ENCODE measurements at places on chromosomes 16 and 17.

DNA sequence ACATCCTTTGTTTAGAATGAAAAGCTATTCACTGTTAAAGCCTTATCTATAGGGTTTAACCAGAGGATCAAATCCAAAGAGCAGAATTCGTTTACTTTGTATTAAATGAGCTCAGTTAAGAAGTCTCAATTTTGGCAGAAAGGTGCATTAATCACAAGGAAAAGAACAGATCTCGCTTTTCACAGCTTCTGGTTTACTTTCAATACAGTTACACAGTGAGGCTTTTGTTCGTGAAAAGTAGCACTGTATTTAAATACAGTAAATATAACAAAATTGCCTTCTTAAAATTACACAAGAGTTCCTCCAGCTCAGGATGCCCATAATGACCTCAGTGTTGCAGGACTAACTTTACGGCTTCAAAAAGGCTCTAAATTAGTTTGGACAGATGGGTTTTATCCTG lies 669.1 kb upstream of the SALL1 start:
- no peak for DNase-seq

DNA sequence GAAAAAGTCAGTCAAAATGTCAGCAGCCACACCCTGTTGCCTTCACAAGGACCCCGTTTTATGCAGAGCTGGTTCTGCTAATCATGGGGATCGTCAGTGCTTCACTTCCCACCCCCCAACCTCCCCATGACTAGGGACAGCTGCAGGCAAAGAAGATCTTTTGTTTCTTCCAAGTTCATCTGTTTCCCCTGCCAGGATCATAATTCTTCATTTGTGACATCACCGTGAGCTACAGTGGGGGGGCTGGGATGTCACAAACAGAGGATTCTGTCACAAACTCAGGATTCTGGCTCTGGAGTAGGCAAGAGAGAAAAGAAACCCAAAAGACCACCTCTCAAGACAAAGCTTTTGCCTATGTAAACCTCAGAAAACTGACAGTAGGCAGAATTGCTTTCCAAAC lies 24.7 kb downstream of the DNAJC7 start:
- no peak for DNase-seq

GRCh38 chr17:73768691-73769090 lies 124.4 kb upstream of the SDK2 start:
- DNase-seq = no peak

DNA sequence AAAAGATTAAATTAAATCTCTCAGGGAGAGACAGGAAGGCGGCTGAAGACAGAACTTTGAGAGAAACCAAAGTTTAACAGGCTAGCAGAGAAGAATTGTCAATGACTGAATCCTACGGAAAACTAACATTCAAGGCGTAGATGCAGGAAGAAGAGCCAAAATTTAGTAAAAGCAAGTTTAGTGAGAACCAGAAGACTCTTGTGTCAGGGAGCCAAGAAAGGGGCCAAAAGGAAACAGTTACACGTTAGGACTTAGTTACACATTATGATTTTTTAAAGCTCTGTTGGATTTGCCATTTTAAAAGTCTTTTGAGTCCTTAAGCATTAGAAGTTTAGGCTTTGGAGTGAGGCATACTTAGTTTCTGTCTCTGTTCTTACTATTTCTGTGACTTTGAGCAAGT lies 164.6 kb downstream of the CHD9 start:
- DNase-seq = no peak

GRCh38 chr16:51535591-51535990 lies 384.5 kb upstream of the SALL1 start:
- DNase-seq = no peak

DNA sequence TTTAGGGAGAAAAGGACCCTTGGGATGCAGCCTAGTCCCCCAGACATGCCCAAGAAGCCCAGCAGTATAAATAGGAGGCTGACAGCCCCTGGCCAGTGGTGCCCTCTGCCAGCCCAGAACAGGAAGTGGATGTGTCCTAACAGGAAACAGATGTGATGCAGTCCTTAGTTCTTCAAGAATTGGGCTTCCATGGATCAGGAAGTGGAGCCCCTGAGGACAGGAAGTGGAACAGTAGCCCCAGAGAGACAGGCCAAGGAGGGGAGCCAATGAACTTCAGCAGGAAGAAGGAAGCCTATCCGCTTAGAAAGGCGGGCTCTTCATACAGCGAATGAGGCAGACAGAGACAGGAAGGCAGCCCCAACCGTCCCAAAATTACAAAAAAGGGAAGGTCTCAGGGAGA lies 7.2 kb downstream of the CTF1 start:
- DNase-seq = no peak

DNA sequence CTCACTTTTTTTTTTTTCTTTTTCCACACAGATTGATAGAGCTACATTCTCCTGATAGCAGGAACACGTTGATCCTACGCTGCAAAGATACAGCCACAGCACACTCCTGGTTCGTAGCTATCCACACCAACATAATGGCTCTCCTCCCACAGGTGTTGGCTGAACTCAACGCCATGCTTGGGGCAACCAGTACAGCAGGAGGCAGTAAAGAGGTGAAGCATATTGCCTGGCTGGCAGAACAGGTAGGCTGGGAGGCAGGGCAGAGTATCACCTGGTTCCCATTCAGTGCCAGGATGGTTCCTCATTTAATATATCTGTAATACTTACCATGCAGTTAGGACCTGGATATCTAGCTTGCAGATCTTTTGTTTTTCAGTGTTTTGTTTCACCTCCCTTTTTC lies 51.1 kb upstream of the VPS4A start:
- no peak for DNase-seq

- DNase-seq = no peak
Measured at GRCh38 chr17:49910094-49910857, 58.7 kb upstream of the DLX4 start.

- no peak for DNase-seq
Measured at GRCh38 chr17:67696347-67696746, 21.4 kb upstream of the NOL11 start.

GRCh38 chr16:15485175-15485574 lies 50.8 kb downstream of the BMERB1 start:
- DNase-seq = no peak

- DNase-seq = no peak
Measured at GRCh38 chr17:40499551-40500189, 1.8 kb downstream of the TNS4 start.

GRCh38 chr16:72050769-72051464 lies 3.4 kb upstream of the HP start:
- DNase-seq = no peak

- no peak for DNase-seq
Measured at GRCh38 chr17:79459003-79459655, 151.7 kb downstream of the RBFOX3 start.

GRCh38 chr17:76732734-76733617 lies 4.2 kb downstream of the SRSF2 start:
- no peak for DNase-seq

DNA sequence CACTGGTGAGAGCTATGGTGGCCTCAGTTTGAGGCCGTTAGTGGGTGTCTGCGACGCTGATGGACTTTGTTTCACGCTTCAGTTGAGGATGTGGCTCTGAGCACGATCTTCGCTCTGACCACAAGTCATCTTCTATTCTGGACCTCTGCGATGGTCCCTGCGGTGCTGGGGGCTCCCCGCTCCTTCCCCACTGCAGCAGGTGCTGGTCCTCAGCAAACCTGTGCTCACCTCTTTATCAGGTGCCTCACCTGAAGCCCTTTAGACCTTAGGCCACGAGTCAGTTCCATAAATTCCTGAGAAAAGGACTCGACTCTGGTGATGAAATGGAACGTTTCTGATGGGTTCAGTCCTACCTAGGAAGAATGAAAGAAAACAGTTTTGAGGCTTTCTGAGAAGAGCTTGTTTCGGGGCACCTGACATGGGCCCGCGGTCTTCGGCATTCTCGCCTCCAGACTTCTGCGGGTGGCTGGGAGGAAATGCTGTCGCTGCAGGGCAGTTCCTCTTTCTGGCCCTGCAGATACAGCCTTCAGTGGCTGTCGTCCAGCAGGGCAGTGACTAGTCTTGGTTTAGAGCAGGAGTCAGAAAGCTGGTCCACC lies 4.7 kb downstream of the KCTD5 start:
- no peak for DNase-seq

GRCh38 chr17:27649929-27650328 lies 18.9 kb downstream of the LGALS9 start:
- no peak for DNase-seq

DNA sequence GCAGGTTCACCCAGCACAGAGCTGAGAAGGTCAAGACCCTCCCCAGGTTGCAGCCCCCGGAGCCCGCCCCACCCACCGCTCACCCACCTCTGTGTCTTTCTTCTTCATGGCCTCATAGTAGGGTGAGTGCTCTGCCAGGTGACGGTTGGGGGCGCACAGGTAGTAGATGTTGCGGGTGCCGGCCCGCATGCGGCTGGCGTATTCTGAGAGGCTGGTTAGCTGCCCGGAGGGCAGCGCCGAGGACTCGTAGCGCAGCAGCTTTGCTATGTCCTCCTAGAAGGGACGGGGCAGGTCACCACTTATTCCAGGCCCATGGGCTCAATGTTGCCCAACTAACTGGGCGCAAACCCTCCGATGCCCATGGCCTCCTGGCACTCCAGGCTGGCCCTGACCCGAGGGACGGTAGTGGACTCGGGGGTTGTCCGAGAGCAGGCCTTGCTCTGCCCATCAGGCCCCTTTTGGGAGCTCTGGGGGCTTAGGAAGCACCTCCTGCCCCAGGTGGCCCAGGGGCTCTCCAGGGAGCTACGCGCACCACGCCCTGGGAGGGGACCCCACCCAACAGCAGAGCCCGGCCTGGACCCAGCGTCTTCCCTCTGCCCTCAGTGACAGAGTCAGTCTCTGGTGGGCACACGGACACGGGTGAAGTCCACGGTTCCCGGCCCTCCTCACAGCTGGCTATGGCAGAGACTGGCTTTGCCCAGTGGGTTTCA lies 9.9 kb downstream of the DNASE1 start:
- no peak for DNase-seq

All from HS-27A (cell line).